8988T (cell line): ENCODE measurements at places on chromosomes 6 and 20.

DNA sequence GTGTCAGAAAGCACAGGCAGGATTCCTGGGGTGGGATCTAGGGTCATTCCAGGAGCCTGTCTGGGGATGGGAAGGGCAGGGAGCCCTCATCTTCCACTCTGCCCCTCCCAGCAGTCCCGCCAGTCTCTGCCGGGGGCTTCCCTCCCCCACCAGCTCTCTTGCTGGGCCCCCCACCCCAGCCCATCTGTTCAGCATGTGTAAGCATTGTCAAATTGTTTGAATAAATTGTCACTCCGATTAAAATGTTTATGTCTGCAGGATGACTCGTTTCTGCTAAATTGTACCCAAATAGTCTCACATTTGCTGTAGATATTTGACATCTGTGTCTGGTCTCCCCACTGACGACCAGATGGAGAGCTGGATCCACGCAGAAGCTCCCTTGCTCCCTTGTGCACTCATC is 257.6 kb downstream of the ANKRD60 start:
- no peak for DNase-seq

DNA sequence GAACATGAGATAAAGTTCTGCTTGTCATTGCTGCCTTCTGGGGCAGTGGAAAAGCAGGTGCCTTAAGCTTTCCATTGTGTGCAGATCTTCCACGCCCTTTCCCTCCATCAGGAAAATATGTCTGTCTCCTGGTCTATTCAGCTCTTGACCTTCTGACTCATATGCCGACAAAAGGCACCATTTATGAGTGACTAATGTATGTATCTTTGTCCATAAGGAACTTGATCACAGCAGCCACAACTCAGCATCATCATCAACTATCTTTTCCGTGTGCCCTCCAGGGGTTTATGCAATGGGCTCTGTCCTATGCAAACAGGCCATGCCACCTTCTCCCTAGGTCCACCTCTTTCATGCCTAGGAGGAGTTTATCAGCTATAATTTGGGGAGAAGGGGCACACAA is 102.7 kb upstream of the QKI start:
- DNase-seq, result no peak

DNA sequence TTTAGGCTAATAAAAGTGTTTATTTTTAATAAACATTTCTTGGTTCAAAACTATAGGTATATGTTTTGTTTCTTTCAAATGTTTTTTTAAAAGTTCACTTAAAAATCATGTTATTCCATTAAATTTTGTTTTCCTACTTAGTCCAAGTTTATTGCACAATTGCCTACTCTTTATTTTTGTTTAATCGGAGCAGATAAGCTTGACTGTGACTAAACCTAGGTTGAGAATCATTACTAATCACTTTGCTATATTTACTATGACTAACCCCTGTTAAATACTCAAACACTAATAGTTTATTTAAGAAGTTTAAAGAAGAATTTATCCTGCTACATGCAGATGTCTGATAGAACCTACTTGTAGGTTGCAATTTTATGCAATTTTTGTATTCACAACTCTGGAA is 18.8 kb downstream of the MAP3K4 start:
- no peak for DNase-seq

DNA sequence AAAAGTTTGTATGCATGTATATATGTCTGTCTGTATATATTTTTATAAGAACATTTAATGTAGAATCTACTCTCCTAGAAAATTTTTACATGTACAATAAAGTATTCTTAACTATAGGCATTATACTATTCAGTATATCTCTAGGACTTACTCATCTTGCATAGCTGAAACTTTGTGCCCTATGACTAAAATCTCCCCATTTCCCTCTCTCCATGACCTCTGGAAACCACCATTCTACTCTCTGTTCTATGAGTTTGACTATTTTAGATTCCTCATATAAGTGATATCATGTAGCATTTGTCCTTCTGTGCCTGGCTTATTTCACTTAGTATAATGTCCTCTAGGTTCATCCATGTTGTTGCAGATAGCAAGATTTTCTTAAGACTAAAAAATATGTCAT is 205.1 kb upstream of the SMLR1 start:
- no peak for DNase-seq

DNA sequence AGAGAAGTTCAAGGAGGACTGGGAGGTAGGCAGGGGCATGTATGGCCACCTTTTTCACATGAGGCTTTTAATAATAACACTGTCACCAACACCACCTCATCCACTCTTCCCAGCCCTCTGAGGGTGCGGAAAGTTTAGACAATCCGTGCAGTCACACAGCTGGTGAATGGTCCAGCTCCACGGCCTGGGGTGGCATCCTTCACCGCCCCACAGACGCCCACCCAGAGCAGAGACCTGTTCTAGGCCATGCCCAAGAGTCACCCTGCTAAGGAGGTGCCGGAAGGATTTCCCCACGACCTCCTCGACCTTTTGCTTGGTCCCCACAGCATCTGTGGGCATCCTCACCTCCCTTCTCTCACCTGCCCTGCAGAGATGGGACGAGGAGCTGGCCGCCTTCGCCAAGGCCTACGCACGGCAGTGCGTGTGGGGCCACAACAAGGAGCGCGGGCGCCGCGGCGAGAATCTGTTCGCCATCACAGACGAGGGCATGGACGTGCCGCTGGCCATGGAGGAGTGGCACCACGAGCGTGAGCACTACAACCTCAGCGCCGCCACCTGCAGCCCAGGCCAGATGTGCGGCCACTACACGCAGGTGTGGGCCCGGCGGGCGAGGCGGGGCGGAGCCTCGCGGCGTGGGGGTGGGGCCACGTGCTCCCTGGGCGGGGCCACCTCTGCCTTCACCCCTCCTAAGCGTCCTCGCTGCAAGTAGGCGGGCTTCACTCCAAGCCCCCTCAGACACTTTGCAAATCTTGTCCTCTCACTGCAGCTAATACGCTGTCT is 4.4 kb downstream of the PI16 start:
- no peak for DNase-seq

- DNase-seq, result peak; percentile 76
Observed at GRCh38 chr6:158026054-158026900, 44.6 kb downstream of the SYNJ2 start.

DNA sequence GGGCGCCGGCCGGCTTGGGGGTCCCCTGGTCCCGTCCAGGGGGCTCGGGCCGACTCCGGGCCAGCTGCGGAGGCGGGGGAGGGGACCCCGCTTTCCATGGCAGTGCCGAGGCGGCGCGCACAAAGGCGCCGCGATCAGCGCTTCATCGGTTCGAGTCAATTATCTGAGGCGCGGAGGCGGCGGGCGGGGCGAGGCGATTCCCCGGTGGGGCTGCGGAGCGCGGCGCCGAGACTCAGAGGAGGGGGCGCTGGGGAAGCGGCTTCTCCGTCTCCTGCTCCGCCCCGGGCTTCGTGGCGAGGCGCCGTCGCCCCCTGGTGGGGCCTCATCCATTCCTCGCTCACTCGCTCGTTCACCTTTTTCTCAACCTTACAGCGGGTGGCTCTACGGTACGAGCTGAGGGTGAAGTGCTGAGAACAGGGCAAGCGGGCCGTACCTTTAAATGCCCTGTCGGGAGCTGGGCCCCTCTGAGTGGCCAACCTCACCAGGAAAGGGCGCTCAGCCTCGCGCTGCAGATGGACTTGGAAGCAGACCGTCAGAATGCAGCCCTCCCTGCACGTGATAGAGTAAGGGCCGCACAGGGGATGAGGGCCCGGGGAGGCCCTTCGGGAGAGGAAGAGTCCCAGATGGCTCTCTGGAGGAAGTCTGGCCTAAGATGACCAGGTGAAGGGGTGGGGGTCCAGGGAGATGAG is 39.9 kb downstream of the SLC52A3 start:
- DNase-seq, result peak; percentile 85

- peak; percentile 80 for DNase-seq
Observed at GRCh38 chr20:50645253-50646068, 45.9 kb downstream of the RIPOR3 start.

GRCh38 chr20:8385247-8385646 is 253.2 kb downstream of the PLCB1 start:
- no peak for DNase-seq

DNA sequence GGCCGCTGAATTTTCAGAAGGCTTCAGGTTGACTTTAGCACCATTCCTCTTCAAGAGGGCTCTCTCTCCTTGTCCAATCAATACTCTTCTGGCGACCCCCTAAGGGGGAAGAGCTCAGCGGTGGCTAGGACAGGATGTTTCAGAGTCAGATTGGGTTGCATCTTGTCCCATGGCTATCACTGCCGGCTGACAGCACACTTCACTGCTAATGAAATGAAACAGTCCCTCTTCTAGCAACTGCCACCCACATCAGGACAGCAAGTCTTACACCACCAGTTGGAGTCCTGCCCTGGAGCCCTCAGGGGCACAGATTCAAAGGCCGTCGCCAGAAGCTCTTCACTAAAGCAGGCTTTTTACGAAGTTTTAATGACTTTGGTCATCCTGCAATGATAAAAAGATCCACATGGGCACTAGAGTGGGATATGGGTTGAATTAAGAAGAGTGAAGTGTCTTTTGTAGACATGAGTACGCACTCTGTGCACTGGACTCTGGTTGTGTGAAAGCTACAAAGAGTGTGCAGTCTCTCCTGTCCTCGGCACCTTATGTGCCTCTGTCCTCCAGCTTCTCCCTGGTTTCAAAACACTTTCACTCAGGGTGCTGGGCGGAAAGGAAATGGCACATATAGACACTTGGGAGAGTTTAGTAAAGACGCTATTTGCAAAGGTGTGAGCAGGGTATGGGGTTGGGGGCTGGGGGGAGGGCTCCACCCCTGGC is 66.1 kb upstream of the SLC22A16 start:
- no peak for DNase-seq

DNA sequence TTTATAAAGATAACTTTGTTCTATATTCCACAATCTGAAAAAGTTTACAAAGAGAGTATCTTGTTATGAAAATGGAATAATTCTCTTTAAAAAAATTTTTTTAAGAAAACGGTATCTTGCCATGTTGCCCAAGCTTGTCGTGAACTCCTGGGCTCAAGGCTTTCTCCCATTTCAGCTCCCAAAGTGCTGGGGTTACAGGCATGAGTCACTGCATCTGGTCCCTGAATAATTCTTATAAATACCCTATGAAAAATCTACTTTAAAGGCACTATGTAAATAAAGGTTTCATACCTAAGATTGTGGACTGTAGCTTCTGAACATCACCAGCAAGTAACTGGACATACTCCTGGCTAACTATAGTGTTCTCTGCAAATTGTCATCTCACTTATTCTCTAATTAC is 60.3 kb downstream of the SAMD3 start:
- no peak for DNase-seq

GRCh38 chr20:48141660-48142515 is 356.6 kb upstream of the SULF2 start:
- no peak for DNase-seq

- DNase-seq, result no peak
Observed at GRCh38 chr6:51908243-51908642, 179.2 kb downstream of the PKHD1 start.

GRCh38 chr6:97459986-97460385 is 177.0 kb upstream of the MMS22L start:
- DNase-seq, result no peak

DNA sequence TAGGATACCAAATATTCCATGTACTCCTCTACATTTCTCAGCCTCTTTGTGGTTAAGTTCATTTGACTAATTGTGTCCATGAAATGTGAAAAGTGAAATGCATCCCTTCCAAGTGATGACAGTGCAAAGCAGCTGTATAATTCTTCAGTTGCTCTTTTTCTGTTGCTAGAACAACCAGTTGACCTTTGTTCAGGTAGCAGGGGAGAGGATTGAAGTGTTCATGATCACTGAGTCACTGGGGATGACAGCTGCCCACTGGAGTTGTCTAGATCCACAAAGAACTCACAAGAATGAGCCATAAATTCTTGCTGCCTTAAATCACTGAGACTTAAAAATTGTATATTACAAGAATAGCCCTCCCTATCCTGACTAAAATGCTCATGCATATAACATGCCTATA is 254.6 kb downstream of the EPHA7 start:
- DNase-seq, result no peak

DNA sequence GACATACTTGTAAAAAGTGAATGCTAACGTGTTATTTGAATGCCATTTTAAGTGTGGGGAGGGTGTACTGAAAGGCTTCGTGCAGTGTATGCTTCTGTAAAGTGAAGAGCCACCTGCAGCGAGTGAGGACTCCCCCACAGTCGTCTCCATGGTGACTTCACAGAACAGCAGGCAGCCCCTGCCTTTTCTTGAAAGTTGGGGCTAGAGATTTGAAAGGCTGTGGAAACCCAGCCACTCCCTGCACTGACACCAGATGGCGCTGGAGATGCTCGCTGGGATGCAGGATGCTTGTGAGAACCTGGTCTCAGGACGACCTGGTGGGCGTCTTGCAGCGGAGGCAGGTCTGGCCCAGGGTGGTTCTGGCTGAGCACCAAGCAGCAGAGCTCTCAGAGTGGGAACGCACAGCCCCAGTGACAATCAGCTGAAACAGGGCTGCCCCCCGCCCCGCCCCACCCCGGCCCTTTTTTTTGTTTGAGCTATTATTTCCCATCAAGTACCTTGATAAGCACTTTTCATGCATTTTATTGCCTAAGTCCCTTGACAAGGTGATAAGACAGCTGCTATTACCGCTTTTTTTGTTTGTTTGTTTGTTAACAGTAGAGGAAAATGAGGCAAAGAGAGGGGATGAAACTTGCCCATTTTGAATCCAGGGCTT is 150.3 kb downstream of the SYCP2 start:
- peak; percentile 77 for DNase-seq
